ENCODE measurements at places on chromosomes 4 and X.

- DNase-seq, result no peak
These were observed 16.3 kb downstream of the KLF8 start for GRCh38 chrX:56248492-56248891.

GRCh38 chr4:139018971-139019758 lies 3.6 kb downstream of the NOCT start:
- DNase-seq, result no peak

DNA sequence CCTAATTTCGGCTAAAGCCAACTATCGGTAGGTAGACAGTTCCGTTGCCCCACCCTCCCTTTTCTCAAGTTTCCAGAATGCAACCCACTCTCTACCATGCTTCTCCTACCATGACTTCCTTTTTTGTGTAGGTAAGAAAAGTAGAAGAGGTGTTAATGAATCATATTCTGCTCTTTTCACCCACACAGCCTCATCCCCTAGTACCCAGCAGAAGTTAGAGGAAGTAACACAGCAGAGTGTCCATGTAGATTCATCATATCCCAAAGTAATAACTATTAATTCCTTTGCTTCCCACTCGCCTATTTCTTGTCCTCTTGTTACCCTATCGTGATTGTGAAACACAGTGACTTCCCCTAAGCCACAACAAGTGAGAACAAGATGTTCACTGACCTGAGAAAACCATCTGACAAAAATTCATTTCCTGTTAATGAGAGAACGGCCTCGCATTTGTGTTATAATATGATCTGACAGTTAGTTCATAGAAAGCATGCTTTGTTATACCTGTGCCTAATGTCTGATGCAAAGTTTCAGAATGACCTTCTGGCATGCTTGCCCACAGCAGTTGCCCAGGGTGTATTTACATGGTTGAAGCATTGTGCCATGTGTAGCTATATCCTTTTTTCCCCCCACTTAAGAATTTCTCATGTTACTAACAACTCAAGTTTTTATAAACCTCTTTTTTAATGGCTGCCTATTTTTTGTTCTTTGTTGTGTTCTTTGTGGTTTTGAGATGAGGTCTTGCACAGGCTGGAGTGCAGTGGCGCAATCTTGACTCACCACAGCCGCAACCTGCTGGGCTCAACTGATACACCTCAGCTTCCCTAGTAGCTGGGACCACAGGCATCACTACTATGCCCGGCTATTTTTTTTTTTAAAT lies 185.6 kb downstream of the RAP1GDS1 start:
- no peak for DNase-seq

DNA sequence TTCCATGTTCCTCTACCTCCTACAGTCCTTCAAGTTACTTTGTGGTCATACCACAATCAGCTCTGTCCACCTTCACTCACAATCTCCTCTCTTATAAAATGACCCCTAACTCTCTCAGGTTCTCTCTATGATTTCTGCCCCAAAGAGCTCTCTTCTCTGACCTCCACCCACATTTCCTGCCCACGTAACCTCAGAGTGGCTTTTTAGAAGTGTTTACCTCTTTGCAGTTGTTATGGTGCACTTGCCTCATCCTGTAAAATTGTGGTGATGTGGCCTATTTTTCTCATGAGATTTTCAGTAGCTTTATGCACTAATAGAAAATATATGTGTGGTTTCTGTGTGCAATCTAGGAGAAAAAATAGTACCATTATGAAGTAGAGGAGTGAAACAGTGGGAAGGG lies 215.8 kb downstream of the PACRGL start:
- no peak for DNase-seq

DNA sequence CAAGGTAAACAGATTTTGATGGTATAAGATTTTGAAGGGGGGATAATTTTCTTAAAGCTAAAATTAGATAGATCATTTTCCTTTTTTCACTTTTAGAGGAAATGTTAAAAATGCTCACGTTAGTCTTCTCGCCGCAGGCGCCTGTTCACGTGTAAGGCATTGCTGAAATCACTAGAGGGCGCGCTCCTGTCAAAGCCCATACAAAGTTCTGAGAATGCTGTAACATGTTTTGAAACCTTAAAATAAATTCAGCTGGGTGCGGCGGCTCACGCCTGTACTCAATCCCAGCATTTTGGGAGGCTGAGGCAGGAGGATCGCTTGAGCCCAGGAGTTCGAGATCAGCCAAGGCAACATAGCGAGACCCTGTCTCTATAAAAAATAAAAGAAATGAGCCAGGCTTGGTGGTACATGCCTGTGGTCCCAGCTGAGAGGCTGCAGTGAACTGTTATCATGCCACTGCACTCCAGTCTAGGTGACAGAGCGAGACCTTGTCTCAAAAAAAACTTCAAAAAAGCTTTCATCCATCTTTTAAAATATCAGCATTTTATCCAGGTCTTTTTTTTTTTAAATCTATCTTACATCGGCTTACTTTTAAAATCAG lies 138.0 kb downstream of the RBMX2 start:
- no peak for DNase-seq

DNA sequence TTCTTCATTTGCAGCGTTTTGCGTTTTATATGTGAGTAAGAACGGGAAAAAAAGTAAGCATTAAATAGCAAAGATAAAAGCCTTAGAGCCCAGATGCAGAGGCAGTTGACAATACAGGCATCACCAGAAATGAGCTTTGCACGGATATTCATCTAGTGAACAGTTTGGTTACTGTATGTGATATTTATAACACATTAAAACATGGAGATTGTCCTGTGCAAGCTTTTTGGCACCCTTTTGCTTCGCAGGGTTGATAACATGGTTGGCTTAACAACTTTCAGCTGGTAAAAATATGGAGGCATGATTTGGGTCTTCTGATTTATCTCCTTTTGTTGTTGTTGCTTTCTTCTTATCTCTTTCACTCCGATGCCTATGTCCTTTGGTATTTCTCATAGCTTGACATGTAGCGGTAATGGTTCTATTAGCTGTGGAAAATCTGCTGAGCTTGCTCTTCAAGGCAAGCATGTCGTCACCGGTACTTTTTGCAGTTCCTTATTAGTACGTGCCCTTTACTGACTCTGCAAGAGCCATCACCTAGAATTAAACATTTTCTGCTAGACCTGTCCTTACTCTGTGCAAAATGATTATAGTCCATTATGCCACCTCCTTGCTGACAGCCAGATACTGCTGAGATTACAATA lies 102.9 kb downstream of the PCDH7 start:
- no peak for DNase-seq

GRCh38 chrX:71160475-71160874 lies 15.8 kb downstream of the NLGN3 start:
- no peak for DNase-seq

GRCh38 chr4:128648021-128648420 lies 161.5 kb upstream of the JADE1 start:
- no peak for DNase-seq

DNA sequence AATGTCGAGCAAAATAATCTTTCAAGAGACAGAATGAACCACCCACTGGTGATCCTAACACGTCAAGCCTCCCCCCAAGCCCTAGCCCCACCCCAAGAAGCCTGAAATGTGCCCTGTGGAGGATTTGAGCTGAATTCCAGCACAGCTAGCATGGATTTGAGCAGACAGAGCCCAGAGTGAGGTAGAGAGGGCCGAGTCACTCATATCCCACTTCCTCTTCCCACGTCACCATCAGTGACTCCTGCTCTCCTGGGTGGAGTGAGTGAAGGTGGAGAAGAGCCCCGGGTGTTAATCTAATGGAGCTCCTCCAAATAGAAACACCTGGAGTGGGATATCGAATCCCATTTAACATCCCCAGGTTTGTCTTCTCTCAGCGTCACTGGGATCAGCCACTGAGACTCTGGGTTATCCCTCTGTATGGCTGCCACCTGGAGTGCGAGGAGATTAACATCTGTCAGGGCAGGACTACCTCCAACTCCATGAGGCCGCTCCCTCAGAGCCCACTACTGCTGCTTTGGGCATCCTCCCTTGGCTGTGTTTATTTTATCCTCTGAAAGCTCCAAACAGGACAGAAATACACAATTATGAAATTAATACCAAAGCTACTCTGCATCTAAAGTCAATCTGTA lies 136.6 kb downstream of the NWD2 start:
- DNase-seq, result no peak

DNA sequence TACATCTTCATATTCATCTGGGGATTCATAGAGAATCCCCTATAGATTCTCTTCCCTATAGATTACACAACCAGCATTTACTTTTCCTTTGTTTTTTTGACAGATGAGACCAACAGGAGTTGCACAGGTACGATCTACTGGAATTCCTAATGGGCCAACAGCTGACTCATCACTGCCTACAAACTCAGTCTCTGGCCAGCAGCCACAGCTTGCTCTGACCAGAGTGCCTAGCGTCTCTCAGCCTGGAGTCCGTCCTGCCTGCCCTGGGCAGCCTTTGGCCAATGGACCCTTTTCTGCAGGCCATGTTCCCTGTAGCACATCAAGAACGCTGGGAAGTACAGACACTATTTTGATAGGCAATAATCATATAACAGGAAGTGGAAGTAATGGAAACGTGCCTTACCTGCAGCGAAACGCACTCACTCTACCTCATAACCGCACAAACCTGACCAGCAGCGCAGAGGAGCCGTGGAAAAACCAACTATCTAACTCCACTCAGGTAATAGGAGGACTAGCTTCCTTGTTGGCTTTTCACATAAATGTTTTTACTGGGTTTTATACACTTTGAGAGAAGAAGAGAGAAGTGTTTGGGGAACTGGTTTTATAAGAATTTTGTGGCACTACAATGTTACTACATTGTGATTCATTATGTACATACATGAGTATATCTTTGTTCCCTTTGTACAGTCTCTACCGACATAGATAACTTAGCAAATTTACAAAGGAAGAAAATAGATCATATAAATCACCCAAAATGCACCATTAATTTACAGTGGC lies 137.2 kb downstream of the DIPK2B start:
- no peak for DNase-seq

GRCh38 chr4:145909773-145910172 lies 28.9 kb downstream of the ZNF827 start:
- DNase-seq, result no peak

DNA sequence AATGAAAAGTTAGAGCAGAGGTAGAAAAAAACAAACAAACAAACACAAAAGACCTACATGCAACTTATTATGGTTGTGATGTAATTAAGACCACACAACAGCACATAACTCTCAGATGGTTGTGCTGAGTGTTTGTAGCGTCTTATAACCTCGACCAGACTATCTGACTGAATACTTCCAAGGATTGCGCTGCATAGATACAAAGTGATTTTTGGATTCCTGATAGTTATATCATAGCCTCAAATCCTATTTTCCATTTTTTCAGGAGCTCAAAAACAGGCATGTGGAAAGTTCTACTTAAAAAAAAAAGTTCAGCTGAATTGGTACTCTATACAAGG lies 236.1 kb downstream of the SPRY1 start:
- DNase-seq, result no peak

DNA sequence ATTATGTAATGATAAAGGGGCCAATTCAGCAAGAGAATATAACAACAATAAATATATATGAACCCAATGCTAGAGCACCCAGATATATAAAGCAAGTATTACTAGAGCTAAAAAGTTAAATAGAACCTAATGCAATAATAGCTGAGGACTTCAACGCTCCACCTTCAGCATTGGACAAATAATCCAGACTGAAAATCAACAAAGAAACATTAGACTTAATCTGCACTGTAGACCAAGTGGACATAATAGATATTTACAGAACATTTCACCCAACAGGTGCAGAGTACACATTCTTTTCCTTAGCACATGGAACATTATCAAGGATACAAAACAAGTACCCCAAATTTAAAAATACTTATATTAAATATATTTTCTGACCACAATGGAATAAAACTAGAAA lies 24.3 kb downstream of the OTC start:
- no peak for DNase-seq

- no peak for DNase-seq
These were observed 83.0 kb downstream of the TNIP2 start for GRCh38 chr4:2673157-2673556.

- no peak for DNase-seq
These were observed 221.2 kb upstream of the MID1 start for GRCh38 chrX:10841579-10841978.

DNA sequence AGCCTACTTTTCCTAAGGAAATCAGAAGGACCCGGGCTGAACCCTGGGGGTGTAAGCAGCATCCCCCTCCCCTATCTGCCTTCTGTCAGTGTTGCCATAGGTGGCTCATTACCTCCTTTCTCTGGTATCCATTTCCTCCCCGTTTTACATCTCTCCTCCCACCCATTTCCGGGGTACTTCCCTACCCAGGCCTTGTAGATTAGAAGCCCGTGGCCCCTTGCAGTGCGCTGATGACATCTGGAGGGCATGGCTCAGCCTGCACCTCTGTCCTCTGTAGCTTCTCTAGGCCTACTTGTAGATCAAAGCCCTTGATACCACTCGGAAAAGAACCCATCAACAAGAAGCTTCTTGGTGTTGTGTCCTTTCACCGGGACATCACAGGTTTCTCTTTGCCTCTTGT lies 71.8 kb downstream of the NBDY start:
- no peak for DNase-seq

GRCh38 chrX:29561417-29561816 lies 653.9 kb upstream of the MAGEB2 start:
- DNase-seq, result no peak

- DNase-seq, result no peak
These were observed 4.3 kb downstream of the SEPSECS start for GRCh38 chr4:25155947-25156346.

GRCh38 chr4:41358647-41359421 lies 102.1 kb downstream of the UCHL1 start:
- DNase-seq, result no peak

DNA sequence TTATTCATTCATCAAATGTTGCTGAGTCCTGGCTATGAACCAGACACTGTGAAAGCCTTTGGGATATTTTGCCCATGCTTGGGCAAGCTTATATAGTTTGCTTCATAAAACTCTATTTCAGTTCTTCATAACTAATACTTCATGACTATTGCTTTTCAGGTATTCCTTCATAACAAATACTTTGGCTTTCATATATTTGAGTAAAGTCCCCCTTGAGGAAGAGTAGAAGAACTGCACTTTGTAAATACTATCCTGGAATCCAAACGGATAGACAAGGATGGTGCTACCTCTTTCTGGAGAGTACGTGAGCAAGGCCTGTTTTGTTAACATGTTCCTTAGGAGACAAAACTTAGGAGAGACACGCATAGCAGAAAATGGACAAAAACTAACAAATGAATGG lies 1.7 kb upstream of the AFP start:
- DNase-seq, result no peak

GRCh38 chr4:73875401-73875800 lies 6.2 kb downstream of the CXCL1 start:
- no peak for DNase-seq

GRCh38 chr4:108001540-108002135 lies 11.9 kb downstream of the HADH start:
- no peak for DNase-seq

- DNase-seq, result no peak
These were observed 149.7 kb downstream of the ANTXR2 start for GRCh38 chr4:79923281-79923680.

- no peak for DNase-seq
These were observed 37.8 kb downstream of the LEF1 start for GRCh38 chr4:108130955-108131354.

- DNase-seq, result no peak
These were observed 23.4 kb downstream of the TRMT10A start for GRCh38 chr4:99540277-99540939.

All from osteocyte (in vitro differentiated cells).